RPMI7951 (cell line): ENCODE measurements at places on chromosomes 13 and 19. TPM values are rescaled to one million over a fixed set of nuclear protein-coding genes. Genes with fewer than 3 reads are reported as not detected.
A peak's percentile ranks its signal among the peaks of the same experiment; 100 is the strongest.

DNA sequence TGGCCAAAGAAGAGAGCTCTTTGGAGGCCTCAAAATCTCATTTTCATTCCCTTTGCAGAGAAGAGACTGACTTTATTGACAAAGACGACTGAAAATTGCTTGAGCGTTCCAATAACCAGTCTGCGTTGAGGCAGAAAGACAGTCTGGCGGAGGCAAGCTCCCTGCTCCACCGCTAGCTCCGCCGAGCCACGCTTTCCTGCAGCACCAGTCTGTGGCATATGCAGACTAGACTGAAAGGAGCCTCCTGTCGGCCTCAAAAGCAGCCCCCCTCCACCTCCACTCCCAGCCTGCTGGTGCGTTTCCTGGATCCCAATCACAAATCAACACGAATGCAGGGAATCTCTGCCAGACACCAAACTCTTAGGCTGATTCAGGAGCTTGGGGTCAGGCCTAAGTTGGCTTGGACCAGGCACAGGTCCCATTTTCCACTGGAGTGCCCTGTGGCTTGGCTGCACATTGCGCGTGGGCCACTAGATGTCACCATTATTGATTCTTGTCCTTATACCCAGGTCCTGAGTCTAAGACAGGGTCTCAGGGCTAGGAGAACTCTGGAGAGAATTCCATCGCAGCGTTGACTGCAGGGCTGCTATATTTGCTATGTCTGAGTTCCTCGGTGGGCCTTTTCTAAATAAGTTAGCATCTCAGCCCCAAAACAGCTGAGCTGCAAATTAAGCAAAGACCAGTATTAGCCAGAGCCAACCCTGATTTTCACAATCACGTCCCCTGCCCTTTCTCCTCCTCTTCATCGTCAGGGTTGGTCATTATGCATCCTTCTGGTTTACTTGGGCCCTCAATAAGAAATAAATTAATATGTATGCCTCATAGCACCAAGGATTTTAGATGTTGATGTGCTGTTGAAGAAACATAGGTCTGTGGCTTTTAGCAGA, 5.2 kb upstream of the ZNF507 start:
- peak; percentile 53 for DNase-seq

IQCN gene
- 0.29 and 0.36 TPM in 2 replicates for total RNA-seq

LCP1 gene
- total RNA-seq = 65.9 and 75.0 TPM in 2 replicates

- no peak for DNase-seq
Measured at GRCh38 chr13:22082437-22083100, 411.7 kb downstream of the FGF9 start.

DNA sequence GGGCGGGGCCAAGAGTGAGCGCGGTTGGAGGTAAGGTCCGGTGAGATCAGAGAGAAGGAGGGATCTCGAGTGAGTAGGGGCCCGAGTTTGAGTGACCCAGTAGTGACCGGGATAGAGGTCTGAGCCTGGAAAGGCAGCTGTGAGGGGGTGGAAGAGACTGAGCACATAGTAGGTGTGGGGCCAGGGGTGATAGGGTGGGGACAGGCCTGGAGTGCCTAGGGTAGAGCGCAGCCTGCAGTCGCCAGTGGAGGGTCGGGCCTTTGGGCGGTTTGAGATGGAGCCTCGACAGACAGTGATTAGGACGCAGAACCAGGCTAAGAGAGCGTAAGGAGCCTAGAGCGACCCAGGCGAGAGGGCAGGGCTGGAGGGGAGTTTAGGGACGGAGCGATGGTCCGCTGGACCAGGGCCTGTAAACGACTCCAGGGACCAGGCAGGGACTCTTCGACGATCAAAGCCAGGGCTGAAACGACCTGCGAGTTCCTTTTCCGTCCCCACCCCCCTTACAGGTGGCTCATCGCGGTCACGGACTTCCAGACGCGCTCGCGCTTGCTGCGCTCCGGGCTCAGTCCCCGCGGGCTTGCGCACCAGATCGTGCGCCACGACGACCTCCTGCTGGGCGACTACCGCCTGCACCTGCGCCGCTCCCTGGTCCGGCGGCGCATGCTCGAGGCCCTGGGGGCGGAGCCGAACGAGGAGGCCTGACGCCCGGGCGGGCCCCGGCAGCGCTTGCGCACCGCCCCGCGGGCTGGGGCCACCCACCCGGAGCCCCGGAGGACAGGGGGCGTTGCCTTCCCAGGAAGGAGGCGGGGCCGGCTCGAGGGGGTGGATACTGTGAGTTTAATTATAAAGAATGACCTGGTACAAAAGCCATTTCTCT, 9.4 kb downstream of the C19orf81 start:
- DNase-seq = peak; percentile 64

RPL18 gene
- total RNA-seq = 2,104 and 2,291 TPM in 2 replicates

ZNF616 gene
- 7.8 and 8.0 TPM in 2 replicates for total RNA-seq

GRCh38 chr19:46298479-46299003, 1.7 kb downstream of the HIF3A start:
- DNase-seq = no peak

GRCh38 chr13:25920277-25920676, 131.5 kb downstream of the SHISA2 start:
- no peak for DNase-seq

HCN2 gene
- 0.24 and 0.39 TPM in 2 replicates for total RNA-seq

DNA sequence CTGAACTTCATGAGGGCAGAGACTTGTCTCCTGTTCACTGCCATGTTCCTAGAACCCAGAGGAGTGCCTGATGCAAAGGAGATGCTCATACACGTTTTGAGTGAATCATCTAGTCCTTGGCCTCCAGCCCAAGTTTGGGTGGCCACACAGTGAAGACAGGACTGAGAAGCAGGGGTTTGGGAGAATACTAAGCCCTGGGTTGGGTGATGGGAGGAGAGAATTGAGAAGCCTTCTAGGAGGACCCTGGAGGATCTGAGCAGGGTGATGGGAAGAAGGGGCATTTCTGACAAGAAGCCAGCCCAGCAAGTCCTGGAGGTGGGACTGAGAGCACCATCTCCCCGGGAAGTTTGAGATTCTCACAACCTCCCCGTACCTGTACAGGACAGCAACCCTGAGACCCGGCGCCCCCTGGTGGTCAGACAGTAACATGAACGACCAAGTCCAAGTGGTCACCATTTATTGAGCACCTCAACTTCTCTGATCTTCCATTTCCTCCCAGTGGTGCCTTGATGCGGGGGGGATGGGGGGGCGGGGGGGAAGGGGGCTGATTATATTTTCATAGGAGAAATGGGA, 11.0 kb downstream of the CTU1 start:
- DNase-seq = peak; percentile 61

GRCh38 chr13:106455777-106456176, 79.7 kb downstream of the EFNB2 start:
- no peak for DNase-seq

FCER2 gene
- total RNA-seq = not detected in 2 replicates

ZNF558 gene
- 10.6 and 17.7 TPM in 2 replicates for total RNA-seq

- DNase-seq = no peak
Measured at GRCh38 chr13:61779456-61779855, 363.8 kb upstream of the PCDH20 start.

DNA sequence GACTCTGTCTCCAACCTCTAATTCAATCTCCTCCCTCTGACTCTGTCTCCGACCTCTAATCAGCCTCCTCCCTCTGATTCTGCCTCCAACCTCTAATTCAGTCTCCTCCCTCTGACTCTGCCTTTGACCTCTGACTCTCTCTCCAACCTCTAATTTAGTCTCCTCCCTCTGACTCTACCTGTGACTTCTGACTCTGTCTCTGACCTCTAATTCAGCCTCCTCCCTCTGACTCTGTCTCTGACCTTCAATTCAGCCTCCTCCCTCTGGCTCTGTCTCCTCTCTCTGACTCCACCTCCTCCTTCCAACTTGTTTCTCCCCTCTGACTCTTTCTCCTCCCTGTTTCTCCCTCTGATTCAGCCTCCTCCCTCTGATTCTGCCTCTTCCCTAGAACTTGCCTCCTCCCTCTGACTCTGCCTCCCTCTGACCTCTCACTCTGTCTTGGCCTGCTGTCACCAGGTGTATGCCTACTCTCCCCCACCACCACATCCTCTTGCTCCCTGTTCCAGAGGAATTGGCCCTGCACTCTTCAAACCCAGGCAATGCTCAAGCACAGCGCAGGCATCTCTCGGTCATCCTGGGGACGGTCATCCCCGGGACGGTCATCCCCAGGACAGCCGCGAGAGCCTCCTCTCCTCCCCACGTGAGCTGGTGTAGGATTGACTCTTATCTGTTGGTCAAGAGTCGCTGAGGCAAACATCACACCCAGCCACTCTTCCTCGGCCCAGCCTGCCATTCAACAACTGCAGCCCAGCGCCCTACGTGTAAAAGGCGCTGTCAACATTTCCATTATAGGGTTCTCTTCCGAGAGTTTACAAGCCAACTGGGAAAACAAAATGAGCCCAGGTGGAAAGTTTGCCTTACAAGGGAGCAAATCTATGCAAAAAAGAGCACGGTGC, 60.2 kb downstream of the ZIC5 start:
- no peak for DNase-seq

GRCh38 chr13:108915095-108915633, 285.8 kb downstream of the MYO16 start:
- peak; percentile 28 for DNase-seq

- no peak for DNase-seq
Measured at GRCh38 chr13:79898996-79899395, 418.0 kb downstream of the NDFIP2 start.

GRCh38 chr13:102854675-102855074, 8.8 kb downstream of the ERCC5 start:
- no peak for DNase-seq

DNA sequence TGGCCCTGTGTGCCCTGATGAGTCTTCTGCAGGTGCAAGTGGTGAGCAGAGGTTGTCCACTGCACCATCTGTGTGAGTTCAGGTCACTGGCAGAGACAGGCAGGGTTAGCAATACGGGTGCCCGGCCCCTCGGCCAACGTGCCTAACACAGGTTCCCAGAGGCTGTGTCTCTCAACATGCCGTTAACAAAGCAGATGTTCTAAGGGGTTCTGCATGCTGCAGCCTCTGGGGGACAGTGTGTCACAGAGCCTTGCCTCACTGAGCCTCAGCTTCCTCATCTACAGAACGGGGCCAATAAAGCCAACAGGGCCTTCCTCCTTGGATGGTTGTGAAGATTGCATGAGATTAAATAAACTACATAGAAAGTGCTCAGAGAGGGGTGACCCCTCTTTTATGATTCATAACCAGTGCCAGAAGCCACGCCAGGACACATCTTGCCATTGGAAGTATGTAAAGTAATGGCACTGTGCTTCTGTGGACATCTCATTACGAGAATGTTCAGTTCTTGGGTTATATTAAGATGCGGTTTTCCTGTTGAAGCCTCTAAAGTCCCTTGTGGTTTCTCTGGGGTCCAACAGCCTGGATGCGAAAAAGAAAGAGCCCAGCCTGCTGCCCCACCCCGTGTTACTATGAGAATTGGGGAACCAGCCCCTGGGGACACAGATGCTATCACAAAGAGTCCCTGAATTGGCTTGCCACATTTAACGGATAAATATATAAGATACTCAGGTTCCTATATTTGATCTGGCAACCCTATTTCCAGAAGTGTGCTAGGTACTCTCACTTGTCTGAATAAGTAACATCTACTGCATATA, 11.2 kb upstream of the ARHGEF18 start:
- no peak for DNase-seq

IL27RA gene
- 2.3 TPM in 2 replicates for total RNA-seq

DNA sequence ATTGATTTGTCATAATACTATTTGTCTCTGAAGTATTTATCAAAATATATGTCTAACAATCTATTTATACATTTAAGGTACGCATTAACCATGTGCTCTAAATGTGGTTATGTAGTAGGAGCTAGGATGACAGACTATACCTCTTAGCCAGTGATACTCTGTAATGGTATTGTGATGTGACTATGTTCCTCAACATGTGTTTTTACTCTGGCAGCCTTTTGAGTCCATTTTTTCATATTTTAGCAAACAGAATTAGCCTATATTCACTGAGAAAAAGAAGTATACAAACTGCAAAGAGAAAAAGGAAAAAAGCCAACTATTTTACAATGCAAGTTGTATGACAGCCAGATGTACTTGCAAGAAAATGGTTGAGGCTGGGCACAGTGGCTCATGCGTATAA, 26.7 kb downstream of the MAB21L1 start:
- no peak for DNase-seq

- peak; percentile 81 for DNase-seq
Measured at GRCh38 chr13:46339035-46339666, 47.9 kb downstream of the RUBCNL start.
